B cell (primary cell): ENCODE measurements at places on chromosomes 3 and 15.

- H3K27ac ChIP-seq = no peak overlapping the region
- no peak overlapping the region for H3K4me3 ChIP-seq
- H3K4me1 ChIP-seq = no peaks in the 10 kb centered on the region
These were observed 287.8 kb upstream of the UMPS start for GRCh38 chr3:124442463-124442862.

DNA sequence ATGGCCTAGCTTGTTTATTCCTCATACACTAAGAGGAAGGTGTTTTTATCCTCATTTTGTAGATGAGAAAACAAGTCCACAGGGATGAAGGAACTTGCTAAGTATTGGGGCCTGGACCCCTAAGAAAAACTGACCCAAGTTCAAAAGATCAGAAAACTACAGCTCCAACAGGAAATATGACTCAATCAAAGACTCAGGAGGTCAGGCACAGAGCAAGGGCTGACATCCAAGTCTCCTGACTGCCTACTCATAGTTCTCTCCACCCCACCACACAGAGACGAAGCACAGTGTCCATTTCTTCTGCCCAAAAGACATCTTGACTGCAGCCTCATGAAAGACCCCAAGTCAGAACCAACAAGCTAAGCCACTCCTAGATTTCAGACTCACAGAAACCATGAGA, 26.9 kb upstream of the TPM1 start:
- H3K27me3 ChIP-seq = no peaks in the 10 kb centered on the region
- no peak overlapping the region for H3K27ac ChIP-seq
- DNase-seq = no peak

DNA sequence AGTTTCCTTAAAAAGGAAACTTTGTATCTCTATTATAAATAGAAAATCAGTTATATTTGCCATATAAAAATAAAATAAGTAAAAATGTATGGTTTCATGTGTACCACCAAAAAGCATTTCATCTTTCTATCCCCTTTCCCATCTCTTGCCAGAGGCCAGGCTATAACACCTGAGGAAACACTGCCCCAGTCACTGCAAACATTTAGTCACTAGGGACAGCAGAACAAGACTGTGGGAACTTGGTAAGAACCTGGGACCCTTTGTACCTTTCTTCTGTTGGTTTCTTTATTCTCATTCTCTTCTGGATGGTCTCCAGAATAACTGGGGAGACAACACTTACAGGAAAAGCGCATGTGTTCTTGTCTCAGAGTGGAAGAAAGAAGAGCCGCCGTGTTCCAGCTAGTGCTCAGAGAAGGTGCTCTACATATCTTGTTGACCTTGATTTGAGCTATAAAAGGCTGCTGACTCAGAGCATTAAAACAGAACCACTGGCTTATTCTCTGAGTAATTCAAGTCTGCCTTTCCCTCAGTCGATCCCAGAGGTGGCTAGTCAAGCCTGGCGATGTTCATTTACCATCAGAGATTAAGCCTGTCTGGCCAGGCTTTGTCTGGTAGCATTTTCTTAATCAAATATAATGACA, 361.6 kb downstream of the RBMS3 start:
- no peaks in the 10 kb centered on the region for H3K36me3 ChIP-seq
- DNase-seq = no peak
- H3K27me3 ChIP-seq = no peaks in the 10 kb centered on the region
- H3K27ac ChIP-seq = no peak overlapping the region
- H3K4me3 ChIP-seq = no peak overlapping the region

DNA sequence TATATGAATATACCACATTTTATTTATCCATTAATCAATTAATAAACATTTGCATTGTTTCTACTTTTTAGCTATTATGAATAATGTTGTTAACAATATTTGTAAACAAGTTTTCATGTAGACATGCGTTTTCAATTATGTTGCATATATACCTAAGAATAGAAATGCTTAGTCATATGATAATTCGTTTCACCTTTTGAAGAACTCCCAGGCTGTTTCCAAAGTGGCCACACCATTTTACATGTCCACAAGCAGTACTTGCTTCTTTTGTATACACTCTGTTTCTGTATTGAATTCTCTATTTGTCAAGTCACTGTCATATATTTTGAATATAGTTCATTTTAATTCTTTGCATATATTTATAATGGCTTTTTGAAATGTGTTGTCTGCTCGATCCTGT, 206.9 kb upstream of the ZBTB20 start:
- H3K36me3 ChIP-seq = no peaks in the 10 kb centered on the region
- H3K4me1 ChIP-seq = no peaks in the 10 kb centered on the region
- no peak overlapping the region for H3K27ac ChIP-seq
- no peaks in the 10 kb centered on the region for H3K27me3 ChIP-seq
- H3K4me3 ChIP-seq = no peak overlapping the region
